ENCODE measurements at places on chromosomes 5 and 9. TPM values are rescaled to one million over a fixed set of nuclear protein-coding genes. Genes with fewer than 3 reads are reported as not detected.
A peak's percentile ranks its signal among the peaks of the same experiment; 100 is the strongest.

PRRT1B gene
- not detected for polyA plus RNA-seq

GNA14 gene
- 6.5 TPM for polyA plus RNA-seq

SPARC gene
- polyA plus RNA-seq, result 924 TPM

C9orf50 gene
- polyA plus RNA-seq, result not detected

KIAA1191 gene
- 166 TPM for polyA plus RNA-seq

NTRK2 gene
- polyA plus RNA-seq, result 31.1 TPM

MAMDC2 gene
- 96.6 TPM for polyA plus RNA-seq

ENTPD2 gene
- polyA plus RNA-seq, result 0.82 TPM

MXD3 gene
- 0.30 TPM for polyA plus RNA-seq

PCDHGA5 gene
- polyA plus RNA-seq, result 1.7 TPM

TRAF1 gene
- polyA plus RNA-seq, result 6.2 TPM

S1PR3 gene
- 18.5 TPM for polyA plus RNA-seq

DNA sequence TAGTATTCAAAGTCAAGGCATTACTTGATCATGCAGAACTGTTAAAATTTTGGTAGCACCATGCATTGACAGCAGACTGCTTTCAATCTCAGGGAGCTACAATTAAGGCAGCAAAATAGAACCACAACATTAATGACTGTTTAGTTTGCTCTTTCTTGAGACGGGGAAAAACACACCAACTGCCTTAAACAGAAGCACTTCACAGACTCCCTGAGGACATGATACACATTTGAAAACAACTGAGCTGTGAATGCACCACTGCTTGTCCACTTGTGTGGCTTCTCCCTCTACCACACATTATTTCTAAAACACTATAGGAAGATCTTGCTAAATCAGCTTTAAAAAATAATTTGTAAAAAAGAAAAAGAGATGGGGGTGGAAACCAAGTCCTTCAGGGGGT, 79.6 kb upstream of the MAST4 start:
- no peak for DNase-seq

DNA sequence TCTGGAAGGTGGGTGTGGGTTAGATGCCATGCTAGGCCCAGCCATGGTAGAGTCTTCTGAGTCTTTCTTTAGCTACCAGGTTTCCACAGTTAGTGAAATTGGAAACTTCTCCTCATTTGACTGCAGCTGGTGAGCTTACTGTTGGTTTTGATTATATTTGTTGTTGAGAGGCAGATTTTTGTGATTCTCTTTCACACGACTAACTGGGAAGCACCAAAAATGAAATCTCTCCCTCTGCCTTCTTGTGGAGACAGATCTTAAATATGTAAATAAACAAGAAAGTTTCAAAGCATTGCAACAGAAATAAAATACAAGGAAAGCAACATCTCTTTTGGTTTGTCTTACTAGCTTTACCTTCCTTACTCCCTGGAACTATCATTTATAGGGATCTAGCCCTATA, 122.2 kb downstream of the CEMIP2 start:
- no peak for DNase-seq

- no peak for DNase-seq
Observed at GRCh38 chr9:124125651-124125977, 114.0 kb downstream of the LHX2 start.

DNA sequence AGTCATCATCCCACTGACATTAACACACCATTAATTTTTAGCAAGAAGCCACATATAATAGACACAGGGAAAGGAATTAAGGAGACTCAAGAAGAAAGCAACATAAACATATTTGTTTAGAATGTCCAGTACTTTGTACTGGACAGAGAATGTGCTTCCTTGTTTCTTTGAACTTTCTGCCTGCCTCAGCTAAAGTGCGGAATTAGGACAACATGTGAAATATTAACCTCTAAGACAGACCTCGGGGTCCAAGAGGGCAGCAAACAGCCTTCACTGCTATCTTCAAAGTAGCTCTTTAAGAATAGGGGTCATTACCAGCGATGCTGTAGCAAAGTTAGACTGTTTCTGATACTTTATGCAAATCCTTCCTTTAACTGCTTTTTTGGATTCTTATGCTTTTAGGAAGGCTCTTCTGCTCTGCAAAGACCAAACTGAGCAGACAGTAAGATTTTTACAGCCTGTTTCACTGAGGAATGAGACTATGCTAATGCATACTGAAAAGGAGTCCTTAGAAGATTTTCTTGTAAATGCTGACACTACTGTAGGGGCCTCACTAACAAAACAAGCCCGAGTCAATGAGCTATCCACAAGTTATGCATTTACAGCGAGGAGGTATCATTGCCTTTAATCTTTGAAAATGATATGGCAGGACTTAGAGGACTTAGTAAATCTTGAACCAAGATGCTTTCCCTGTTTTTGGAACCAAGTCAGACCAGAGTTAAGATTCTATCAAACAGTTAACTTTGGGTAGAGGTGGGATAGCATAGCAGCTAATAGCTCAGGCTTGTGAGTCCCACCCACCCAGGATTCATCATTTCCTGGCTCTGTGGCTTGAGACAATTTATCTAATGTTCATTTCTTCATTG, 23.8 kb downstream of the DAB2 start:
- no peak for DNase-seq

- peak; percentile 64 for DNase-seq
Observed at GRCh38 chr5:179816796-179817469, 3.8 kb upstream of the SQSTM1 start.

GRCh38 chr5:170057311-170057710, 48.4 kb upstream of the FOXI1 start:
- DNase-seq, result no peak

- no peak for DNase-seq
Observed at GRCh38 chr9:26081847-26082246, 403.6 kb upstream of the TUSC1 start.

DNA sequence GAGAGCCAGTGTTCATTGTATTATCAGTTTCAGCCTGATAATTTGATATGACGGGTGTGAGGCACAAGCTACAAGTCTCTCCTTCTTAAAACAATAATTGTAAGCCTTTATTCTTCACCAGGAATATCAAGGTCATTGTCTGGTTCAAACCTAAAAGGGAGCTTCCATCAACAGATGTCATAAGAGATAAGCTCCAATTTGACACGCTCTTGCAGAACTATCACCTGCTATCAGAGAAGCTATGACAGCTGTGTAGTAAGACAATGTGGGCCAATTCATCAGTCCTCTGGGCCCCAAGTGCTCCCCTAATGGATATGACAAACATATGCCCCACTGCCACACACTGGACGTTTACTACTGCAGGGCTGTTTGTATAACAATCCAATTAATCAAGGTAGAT, 1010.2 kb upstream of the DMAC1 start:
- DNase-seq, result no peak

- no peak for DNase-seq
Observed at GRCh38 chr5:93296338-93296737, 284.7 kb downstream of the NR2F1-AS1 start.

DNA sequence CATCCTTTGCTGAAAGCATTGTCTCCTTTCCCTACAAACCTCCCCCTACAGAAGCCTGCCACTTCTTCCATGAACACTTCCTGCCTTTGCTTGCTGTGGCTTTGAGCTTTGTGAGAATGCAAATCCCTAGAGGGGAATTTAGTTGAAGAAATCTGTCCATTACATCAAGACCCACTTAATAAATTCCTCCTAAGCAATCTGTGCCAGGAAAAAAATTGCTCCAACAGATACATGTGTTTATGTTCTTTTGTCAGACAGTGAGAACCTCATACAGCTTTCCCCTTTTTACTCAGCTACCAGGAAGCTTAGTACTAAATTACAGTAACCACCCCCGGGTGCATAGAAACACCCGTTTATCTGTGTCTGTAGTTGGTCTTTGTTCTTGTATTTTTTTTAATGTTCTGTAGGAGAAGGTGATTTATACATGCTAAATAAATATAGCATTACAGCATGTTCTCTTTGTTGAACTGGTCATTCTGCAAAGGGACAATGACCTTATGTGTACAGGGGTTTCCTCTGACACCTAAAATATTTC, 43.9 kb downstream of the SH3TC2 start:
- no peak for DNase-seq

- DNase-seq, result no peak
Observed at GRCh38 chr9:94232428-94232827, 26.7 kb upstream of the ZNF169 start.

- DNase-seq, result peak; percentile 78
Observed at GRCh38 chr9:134375011-134375390, 48.7 kb downstream of the RXRA start.

DNA sequence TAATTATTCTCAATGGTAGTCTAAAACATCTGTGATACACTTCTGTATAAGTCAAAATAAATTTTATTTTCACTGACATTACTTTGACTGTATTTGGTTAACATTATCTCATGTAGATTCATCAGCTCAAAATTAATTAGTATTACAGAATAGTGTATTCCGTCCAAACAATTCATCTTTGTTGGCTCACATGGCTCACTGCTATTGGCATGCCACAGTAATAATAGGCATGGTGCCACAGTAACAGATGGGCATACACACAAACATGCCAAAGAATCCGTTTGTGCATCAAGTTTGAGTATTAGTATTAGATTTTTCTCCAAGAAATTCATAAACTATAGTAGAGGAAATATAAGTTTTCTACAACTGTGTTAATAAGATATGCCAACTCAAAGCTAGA, 14.2 kb downstream of the AP3B1 start:
- no peak for DNase-seq

GRCh38 chr9:134493461-134494272, 147.9 kb upstream of the COL5A1 start:
- no peak for DNase-seq

DNA sequence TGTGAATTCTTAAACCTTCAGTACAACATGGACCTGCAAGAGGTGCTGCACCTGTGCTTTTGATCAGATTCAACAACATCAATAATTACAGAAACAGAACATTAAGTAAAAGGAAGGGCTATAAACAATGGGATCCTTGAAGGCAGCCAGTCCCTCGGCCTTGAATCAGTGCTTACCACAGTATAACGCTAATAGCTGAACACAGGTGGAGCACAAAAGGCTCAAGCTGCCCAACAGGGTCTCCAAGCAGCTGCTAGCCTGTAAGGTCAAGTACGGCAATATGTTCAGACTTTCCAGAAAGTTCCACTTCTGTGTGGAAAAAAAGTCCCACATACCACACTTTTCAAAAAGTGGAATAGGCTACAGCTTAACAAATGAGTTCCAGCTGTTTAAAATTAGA, 61.9 kb upstream of the ITGA1 start:
- peak; percentile 22 for DNase-seq

DNA sequence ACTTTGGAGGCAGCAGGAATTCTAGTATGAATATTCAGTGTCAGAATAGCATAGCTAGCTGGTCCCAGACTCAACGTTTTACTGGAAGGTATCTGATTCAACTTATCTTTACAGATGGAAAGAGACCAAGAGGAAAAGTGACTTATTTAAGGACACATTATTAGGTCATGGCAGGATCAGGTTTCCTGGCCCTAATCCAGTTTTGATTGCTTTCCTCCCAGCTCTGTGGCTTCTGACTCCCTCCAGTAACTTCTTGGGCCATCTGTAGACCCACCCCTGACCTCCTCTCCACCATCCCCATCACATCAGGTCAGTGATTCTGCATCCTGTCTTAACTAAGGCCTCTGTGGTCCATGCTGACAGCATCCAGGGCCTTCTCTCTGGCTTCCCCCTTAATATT, 38.4 kb downstream of the SH3TC2 start:
- DNase-seq, result no peak

- peak; percentile 28 for DNase-seq
Observed at GRCh38 chr9:21317956-21318923, 13.1 kb upstream of the IFNA5 start.

GRCh38 chr9:70566751-70567150, 152.3 kb upstream of the KLF9 start:
- no peak for DNase-seq

DNA sequence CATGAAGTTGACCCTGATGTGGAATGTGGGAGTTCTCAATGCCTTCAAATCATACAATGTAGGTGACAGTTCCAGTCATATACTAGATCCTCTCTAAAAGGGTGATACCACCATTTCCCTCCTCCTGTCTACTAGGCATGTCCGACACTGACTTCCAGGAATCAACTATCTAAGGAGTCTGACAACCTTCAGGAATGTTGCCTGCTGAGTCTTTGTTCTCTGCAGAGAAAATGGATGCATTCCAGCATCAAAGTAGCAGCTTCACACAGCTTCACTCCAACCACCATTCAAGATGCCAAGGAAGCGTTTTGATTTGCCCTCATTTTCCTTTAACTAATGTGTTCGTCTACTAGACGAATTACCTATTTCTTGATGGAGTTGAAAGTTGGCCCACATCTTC, 530.2 kb downstream of the EBF1 start:
- no peak for DNase-seq

DNA sequence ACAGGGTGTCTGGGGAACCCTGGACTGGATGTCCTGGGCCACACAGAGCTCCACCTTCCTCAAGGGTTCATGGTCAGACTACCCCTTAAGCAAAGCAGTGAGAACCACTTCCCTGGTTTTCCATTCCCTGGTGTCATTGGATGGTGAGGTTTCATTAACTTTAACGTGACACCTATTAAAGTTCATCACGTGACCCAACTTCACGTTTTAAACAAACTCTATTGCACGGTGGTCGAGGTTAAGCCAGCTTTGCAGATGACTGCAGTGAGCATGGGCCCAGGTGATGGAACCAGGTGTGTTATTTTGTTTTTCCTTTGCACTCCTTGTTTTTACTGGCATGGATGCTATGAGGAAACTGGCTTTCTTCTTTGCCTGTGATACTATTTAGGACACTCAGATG, 385.7 kb upstream of the IRX1 start:
- no peak for DNase-seq

DNA sequence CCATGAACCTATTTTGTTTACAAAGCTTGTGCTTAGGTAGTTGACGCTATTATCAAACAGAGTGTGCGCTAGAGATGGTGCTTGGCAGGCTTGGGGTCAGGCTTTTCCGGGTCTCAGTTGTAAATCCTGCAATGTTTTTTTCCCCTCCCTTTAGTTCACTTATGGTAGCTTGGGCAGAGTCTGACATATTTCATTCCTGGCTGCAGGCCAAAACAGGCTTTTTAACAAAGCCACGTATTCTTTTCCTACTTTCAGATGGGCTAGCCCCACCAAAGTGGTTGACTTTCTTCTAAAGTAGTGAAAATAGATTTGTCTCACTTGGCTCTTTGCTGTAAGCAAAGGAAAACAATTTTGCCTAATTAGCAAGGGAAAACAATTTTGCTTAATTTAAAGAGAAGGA, 58.0 kb upstream of the FBN2 start:
- no peak for DNase-seq

- no peak for DNase-seq
Observed at GRCh38 chr9:72150127-72150526, 887 bp downstream of the GDA start.

DNA sequence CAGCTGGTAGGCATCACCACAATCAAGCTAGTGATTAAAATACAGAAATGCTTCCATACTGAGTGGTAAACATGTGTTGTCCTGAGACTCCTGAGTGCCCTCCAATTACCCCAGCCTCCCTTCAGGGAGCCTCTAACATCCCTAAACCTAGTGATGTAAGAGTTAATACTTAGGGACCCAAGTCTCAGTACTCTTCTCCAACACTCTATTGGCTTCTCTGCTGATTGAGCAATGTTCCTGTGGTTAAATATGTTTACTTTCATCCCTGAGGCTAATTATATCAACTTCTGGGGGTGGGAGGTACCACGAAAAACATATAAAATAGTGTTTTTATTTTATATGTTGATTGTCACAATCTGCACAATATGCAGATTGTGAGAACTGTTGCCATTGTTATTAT, 5.0 kb downstream of the GRXCR2 start:
- DNase-seq, result no peak

GRCh38 chr9:12640016-12640587, 53.1 kb upstream of the TYRP1 start:
- no peak for DNase-seq

- DNase-seq, result no peak
Observed at GRCh38 chr5:164345853-164346252, 840.4 kb downstream of the MAT2B start.
